Stimulated activated CD4-positive, alpha-beta T cell treated with anti-CD3 and anti-CD28 coated beads, Interleukin-1b, Interleukin-23, amount 100 ng/mL, for 24 hours (primary cell): ENCODE measurements at places on chromosomes 2 and 18.

DNA sequence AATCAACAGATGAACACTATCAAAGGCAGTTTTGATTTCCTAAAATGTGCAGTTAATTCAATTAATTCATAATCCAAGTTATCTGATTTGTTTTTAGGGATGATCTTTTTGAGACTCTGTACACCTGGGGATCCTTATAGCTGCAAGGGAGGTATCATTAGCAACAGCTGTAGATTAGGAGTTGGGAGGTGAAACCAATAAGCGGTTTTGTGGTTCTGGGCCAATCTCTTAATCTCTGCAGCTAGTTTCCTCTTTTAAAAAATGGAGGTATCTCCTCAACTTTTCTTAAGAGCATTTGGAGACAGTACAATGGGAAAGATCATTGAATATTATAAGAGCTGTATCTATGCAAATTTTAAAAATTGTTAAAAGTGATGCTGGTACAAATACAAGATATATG is 126.0 kb downstream of the MC4R start:
- no peak for DNase-seq

DNA sequence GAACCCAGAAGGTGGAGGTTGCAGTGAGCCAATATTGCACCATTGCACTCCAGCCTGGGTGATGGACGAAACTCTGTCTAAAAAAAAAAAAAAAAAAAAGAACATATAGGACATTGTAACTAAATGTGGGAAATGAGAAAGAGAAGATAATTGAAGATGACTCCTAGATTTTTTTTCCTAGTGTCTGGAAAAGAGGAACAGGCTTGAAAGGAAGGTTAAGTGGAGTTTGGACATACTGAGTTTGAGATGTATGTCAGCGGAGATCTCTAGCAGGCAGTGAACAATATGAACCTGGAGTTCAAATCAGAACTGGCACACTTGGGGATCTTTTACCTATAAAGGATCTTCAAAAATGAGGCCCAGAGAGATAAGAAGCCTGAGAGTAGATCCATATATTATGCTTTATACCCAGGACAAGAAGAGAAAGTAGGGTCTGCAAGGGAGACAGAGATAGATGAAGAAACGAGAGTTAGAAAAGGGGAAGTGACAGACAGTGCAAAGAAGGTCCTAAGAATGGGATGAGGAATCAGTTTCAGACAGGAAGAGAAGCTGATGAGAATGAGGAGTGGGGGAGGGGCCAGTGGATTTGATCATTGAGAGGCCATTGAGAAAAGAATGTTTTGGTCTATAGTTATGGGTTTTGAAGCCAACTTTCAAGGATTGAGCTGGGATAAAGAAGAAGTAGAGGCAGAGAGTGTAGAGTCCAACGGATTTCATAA is 46.9 kb upstream of the CD28 start:
- DNase-seq, result no peak

- peak; percentile 49 for DNase-seq
Observed at GRCh38 chr2:217993817-217994463, 8.9 kb downstream of the TNS1 start.

DNA sequence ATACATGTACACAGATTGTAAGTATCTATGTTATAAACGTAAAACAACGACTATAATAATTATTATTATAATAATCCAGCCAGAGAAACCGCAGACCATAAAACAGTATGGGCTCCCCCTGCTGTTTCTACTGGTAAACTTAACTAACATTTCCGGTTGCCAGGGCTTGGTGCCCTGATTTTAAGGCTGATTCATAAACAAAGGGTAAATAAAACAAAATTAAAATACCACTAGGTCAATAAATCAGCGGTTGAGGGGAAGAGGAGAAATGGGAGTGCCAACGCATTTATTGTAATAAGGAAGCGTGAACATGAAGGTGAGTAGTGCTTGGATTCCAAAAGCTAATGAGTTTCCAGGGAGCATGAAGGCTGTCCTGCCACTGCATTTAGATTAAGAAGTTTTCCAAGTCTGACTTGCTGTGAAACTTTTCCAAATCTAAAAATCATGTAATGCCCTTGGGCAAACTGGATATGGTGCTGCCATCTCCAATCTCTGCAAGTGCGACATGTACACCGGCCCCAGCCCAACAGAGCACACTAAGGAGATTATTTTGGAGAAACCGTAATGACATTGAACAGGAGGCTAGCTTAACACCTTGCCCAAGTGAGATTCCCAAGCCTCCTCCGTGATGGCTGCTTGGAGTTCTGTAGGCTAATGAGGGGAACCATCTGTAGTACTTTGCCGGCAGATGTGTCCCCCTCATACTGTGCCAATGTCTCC is 50.7 kb upstream of the HNRNPA3 start:
- no peak for DNase-seq

DNA sequence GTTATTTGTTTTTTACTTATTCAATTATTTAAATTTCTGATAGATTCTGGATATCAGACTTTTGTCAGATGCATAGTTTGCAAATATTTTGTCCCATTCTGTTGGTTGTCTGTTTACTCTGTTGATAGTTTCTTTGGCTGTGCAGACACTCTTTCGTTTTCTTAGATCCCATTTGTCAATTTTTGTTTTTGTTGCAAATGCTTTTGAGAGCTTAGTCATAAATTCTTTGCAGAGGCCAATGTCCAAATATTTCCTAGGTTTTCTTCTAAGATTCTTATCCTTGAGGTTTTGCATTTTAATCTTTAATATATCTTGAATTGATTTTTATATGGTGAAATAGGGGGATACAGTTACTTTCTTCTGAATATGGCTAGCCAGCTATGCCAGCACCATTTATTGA is 112.7 kb upstream of the SESTD1 start:
- DNase-seq, result no peak

- no peak for DNase-seq
Observed at GRCh38 chr2:8625399-8626300, 56.2 kb upstream of the ID2 start.

DNA sequence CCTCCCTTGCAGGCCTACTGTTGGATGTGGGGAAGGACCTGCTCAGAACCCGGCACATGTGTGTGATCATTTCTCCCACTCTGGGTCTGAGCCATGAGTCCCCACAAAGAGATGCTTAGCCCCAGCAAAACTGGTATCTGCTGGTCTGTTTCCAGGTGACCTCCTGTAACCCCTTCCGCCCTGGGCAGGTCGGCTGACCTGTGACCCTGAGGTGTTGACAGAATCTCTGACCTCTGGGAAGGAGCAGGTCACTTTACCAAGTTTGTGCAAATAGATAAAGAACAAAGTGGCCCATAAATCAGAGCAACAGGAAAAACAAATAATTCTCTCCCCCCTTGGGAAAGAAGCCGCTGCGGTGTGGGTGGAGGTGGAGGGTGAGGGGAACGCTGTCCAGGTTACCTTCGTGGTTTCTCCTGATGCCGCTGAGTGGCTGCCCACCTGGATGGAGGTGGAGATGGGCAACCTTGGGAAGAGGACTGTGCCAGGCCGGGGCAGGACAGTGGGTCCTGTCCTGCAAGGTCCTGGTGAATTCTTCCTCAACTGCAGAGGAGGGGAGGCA is 174.0 kb upstream of the MYCN start:
- no peak for DNase-seq

DNA sequence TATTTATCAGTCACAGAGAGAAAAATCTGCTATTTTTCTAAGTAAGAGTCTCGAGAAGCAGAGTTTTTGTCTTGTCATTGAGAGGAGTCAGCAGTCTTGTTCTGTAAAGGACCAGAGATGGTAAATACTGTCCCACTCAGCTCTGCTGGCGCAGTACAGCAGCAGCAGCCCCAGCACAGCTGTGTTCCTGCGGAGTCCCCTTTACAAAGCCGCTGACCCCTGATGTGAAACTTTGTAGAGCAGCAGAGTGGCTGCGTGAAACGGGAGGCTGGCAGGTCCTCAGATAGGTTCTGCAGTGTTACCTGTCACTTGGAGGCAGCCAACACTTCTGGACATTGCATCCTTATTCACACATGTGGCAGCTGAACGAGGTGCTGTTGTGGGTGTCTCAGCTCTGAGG is 45.2 kb downstream of the TMEM185B start:
- no peak for DNase-seq

- no peak for DNase-seq
Observed at GRCh38 chr2:8598295-8599165, 83.3 kb upstream of the ID2 start.

GRCh38 chr2:170409164-170409535 is 231.2 kb downstream of the MYO3B start:
- DNase-seq, result peak; percentile 66

GRCh38 chr2:134384131-134384530 is 130.3 kb downstream of the MGAT5 start:
- no peak for DNase-seq

DNA sequence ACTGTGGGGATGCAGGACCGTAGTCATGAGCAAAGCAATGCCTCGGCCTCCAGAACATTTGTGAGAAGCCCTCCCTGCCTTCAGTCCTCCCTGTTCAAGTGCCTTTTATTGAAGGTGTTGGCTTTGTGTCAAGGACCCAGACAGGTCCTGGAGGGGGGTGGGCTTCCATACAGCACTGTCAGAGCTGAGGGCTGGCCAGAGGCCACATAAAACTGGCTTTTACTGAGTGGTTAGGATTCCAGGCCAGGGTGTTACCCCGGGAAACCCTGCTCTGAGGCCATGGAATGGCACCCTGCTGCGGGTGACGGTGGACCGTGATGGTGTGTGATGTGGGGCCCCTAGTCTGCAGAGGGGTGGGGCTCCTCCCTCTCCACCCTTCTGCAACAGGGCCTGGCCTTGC is 41.6 kb downstream of the TOGARAM2 start:
- DNase-seq, result no peak

GRCh38 chr18:54946149-54946581 is 13.1 kb downstream of the CCDC68 start:
- DNase-seq, result no peak

DNA sequence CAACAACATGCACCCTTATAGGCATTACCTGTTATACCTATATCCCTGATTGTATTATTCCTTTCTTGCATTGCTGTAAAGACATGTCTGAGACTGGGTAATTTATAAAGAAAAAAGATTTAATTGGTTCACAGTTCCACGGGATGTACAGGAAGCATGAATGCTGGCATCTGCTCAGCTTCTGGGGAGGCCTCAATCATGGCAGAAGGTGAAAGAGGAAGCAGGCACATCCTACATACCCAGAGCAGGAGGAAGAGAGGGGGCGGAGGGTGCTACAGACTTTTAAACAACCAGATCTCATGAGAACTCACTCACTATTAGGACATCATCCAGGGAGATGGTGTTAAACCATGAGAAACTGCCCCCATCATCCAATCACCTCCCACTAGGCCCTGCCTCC is 191.7 kb upstream of the SPHKAP start:
- DNase-seq, result no peak

DNA sequence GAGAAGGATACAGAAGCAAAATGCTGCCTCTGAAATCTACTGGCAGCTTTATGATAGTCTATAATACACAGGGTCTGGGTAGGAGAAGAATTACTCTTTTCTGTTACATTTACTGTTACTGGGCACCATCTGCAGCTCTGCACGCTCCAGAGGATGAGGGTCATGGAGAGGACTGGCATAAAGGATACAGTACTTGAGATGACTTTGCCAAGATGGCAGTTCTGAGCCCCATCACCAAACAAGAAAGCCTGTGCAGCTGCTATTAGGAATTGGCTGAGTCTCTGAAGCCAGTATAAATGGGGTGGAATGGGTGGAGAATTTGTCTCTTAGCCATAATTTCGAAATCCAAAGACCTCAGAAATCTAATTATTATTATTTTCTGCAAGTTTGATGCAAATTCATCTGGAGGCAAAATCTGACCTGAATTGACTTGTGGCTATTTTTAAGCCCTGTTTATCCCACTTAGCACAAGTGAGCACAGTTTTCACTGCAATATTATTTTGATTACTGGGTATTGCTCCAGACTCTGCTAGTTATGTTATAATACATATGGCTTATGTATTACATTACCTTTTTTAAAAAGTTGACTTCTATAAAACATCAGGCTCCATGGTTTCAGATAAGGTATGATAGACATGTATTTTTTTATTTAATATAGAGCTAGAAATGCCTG is 579.5 kb downstream of the MBD2 start:
- no peak for DNase-seq

GRCh38 chr2:238868616-238869292 is 20.9 kb downstream of the TWIST2 start:
- no peak for DNase-seq

GRCh38 chr2:66523990-66524389 is 89.1 kb downstream of the MEIS1 start:
- DNase-seq, result no peak

DNA sequence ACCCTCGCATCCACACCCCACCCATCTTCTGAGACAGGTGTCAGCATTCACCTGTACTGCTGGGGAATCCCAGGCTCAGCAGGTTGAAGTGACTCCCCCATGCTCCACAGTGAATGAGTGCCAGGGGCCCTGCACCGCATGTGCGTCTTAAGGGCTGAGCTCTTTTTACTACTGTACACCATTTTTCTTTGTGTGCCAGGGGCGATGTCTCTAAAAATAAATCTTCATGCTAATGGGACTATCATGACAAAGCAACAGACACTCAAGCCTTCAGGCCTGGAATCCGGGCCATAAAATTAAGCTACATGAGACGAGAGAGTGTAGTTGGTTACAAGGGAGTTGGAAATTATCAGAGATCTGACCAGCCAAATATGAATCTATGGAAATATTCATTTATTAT is 294.8 kb downstream of the LPIN1 start:
- no peak for DNase-seq

DNA sequence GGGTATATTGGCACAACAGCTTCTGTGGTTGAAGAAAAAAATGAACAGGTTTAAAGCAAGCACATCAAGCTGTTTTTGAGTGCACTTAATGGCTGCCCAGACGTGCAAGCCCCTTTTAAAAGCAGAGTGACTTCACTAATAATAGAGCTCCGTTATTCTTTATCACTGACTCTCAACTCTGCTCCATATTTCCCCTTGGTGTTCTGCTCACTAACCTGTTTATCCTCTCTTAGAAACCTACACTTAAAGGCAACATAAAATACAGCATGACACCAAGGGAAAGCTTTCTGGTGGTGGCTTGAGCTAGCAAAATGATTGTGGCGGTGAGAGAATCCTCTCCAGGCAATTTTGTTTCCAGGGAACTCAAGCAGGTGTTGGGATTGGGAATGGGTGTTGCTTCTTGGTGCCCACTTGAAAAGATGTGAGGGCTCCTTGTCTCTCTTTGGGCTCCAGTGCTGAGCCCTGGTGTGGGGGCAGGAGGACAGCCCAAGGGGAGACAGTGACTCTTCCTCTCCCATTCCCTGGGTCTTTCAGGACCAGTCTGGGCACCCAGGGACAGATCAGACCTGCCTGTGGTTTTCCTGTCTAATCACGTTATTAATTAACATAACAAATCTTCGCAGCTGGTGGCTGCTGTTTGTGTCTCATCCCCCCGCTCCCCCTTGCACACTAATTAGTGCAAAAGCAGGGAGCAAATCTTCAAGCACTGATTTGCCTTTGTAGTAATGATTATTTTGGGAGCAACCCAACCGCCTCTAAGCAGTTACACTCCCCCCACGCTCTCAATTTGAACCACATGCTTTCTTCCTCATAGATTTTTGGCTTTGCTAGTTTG is 289.4 kb upstream of the CXCR4 start:
- no peak for DNase-seq

GRCh38 chr2:212005085-212005671 is 533.4 kb downstream of the ERBB4 start:
- DNase-seq, result no peak

- DNase-seq, result no peak
Observed at GRCh38 chr18:59593291-59593717, 103.9 kb downstream of the CCBE1 start.
